Putamen (tissue), 1 donor: ENCODE measurements at places on chromosomes 1 and 21.

DNA sequence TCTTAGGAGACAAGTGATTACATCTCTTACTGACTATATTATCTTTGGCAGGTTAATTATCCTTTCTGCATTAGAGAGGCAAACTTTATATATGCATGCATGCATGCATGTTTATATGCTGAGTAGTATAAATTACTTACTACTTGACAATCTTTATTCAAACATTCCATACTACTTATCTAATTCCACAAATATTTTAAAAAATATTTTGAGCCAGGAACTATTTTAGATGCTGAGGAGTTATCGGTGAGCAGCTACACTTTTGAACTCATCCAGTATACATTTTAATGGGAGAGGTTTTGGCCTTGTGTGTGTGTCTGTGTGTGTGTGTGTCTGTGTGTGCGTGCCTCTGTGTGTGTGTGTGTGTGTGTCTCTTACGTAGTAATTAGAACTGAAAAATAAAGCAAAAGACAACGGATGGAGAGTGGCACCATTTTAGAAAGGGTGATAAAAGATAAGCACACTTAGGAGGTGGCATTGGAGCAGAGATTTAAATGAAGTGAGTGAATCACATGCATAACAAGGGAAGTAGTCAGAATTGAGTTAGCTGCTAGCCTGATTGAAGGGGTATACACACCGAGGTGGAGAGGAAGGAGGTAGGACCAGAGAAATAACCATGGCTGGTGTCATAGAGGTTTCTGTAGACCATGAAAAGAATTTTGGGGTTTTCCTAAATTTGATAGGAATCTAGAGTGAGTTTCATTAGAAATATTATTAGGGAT lies 1488.4 kb downstream of the MRPL39 start:
- DNase-seq, result no peak

- no peak for DNase-seq
These were observed 50.9 kb downstream of the KANK4 start for GRCh38 chr1:62268315-62268714.

DNA sequence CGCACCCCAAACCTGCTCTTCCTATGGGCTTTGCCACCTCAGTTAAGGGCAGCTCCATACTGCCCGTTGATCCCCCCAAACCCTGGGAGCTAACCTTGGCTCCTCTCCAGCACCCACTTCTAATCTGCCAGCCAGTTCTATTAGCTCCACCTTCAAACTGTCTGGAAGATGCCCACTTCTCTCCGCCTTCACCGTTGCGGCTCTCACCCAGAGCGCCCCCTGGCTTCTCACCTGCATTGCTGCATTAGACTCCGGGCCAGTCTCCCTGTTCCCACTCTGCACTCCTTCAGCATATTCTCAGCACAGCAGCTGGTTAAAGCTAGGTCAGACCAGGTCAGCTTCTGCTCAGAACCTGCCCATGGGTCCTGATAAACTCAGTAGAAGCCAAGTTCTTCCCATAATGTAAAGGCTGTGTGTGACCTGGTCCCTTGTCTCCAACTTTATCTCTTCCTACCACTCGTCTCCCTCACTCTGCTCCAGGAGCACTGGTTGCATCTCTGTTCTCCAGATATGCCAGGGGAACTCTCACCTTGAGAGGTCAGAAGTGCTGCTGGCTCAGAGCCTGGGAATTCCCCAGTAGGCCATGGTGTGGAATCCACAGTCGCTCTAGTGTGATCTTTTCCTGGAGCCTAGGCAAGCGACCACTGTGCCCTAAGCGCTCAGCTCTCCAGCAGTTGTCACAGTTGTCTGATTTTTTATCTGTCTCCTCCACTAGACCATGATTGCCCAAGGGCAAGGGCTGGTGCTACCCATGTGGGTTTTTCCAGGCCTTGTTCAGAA lies 150.3 kb downstream of the HMGB4 start:
- DNase-seq, result no peak

GRCh38 chr1:38009088-38009840 lies 3.3 kb upstream of the UTP11 start:
- DNase-seq, result no peak

DNA sequence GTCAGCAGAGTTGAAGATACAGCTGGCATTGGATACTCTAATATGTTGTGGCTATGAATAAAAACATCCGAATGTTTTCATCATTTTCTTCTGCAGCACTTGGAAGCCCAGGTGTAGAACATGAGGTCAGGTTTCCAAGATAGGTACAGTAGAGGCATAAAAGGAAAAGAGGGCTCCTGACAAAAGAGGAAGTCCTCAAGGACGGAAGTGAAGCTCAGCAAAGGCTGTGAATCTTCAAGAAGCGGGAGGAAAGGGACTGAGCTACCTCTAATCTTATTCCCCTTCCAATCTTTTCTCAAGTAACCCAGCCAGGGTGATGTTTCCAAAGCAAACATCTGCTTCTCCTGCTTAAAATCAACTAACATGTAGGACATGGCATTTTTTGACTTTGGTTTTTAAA lies 4.4 kb upstream of the PIK3C2B start:
- DNase-seq, result no peak

GRCh38 chr1:161779393-161779792 lies 13.3 kb downstream of the ATF6 start:
- DNase-seq, result no peak

- no peak for DNase-seq
These were observed 42.8 kb downstream of the SMG7 start for GRCh38 chr1:183515002-183515689.

- DNase-seq, result no peak
These were observed 347.8 kb downstream of the DUSP10 start for GRCh38 chr1:221394011-221394544.

GRCh38 chr1:115982400-115982799 lies 6.1 kb downstream of the SLC22A15 start:
- no peak for DNase-seq
